Activated naive CD4-positive, alpha-beta T cell treated with anti-CD3 and anti-CD28 coated beads, Interleukin-2, amount 10 ng/mL, durations not matched to agents 7 days and 5 days (primary cell): ENCODE measurements at places on chromosomes 6 and 20.

- DNase-seq, result no peak
Observed at GRCh38 chr6:136317971-136318370, 28.3 kb upstream of the BCLAF1 start.

- DNase-seq, result no peak
Observed at GRCh38 chr6:87807475-87807874, 105.4 kb upstream of the AKIRIN2 start.

GRCh38 chr20:57053793-57054552 is 212.5 kb downstream of the BMP7 start:
- DNase-seq, result no peak

GRCh38 chr6:67935976-67936477 is 699.1 kb upstream of the ADGRB3 start:
- DNase-seq, result no peak

- no peak for DNase-seq
Observed at GRCh38 chr20:10984913-10985312, 311.1 kb upstream of the JAG1 start.

DNA sequence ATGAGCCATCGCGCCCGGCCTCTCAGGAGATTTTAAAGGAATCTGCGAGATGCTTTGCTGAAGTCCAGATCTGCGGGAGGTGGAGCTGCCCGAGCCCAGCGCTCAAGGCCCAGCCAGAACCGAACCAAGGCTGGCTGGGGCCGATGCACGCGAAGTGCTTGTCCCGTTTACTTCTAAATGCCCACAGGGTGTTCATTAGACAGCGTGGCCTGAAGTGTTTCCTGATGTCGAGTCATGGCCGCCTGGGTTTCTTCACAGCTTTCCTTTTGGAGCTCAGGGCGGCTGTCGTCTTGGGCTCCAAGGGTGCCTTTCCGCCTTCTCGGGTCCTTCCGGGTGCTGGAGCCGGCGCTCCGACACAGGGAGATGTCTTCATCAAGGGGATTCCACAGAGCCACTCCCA is 25.1 kb upstream of the CCR6 start:
- DNase-seq, result no peak

DNA sequence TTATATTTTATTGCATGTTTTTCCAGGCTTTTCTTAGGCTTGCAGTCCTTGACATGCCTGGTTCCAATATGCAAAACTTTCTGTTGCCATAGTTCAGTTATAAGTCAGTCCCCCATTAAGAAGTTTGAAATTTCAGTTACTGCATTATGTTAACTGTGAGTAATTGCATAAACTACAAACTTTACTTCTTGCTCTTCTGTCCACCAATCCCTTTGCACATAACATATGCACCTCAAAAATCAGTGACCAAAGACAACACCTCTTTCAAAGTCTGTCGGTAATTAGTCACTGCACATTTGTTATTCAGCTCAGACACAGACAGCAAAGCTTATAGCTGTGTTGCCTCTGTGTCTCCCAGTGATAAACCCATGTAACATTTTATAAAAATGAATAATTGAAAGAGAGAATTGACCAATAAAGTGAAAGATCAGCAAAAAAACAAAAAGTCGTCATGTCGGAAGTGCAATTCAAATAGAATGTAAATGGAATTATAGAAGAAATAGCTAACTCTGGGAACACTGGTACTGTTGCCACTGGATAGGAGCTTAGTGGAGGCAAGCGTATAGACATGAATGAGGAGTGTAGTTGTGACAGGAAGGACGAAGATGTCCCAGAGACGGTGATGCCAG is 50.3 kb upstream of the BTBD3 start:
- DNase-seq, result no peak

- DNase-seq, result no peak
Observed at GRCh38 chr6:113433335-113433991, 423.7 kb upstream of the MARCKS start.

DNA sequence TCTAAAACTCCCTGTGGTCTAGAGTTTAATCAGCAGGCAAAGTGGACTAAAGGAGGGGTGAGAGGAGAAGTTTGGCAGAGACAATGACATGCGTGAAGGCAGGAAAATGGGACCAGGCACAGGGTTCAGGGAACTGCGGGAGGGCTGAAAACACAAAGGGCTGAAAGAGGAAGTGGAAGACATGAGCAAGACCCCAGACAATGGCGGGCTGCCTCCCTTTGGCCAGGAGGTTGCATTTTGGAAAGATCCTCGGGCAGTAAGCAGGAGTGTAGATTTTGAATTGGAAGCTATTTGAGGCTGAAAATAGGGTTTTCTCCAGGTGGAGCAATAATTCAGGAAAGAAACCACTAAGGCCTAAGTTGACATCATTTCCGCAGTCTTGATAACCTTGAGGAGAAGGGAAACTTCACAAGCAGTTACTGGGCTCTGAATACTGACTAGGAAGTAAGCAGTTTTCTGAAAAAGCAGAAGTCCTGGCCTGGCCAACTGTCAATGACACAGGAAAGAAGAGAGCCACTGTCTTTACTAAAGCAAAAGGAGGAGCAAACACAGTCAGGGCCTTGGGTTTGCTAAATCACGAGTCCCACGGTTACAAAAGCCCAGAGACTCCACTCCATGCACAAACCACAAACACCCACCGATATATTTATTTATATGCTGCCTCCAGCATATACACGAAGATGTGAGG is 3.4 kb downstream of the LY86 start:
- peak; percentile 26 for DNase-seq

DNA sequence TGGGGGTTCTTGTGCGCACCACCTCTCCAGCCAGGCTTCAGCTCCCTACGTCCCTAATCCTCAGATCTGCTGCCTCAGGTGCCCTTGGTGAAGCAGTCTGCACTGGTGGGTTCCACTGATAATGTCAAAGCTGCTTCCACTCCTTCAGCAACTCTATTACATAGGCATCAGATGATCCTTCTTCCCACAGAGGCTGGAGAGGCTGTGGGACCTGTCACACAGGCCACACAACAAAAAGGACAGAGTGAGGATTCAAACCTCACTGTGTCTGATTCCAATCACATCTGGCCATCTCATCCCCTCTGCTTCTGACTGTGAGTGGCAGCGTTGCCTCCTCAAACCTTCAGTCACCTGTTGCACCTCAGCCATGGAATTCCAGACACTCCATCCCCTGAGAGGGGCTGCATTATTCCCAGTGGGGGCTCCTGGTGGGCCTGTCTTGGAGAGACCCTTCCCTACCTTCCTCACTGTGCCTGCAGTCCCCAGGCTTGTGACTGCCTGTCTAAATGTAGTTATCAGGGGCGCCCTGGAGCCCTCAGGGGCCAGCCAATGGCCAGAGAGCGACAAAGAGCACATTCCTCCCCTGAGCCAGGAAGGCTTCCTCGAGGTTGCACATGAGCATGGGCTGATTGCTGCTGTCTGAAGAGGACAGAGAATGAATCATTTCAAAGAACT is 211.4 kb upstream of the ECI2 start:
- DNase-seq, result no peak

DNA sequence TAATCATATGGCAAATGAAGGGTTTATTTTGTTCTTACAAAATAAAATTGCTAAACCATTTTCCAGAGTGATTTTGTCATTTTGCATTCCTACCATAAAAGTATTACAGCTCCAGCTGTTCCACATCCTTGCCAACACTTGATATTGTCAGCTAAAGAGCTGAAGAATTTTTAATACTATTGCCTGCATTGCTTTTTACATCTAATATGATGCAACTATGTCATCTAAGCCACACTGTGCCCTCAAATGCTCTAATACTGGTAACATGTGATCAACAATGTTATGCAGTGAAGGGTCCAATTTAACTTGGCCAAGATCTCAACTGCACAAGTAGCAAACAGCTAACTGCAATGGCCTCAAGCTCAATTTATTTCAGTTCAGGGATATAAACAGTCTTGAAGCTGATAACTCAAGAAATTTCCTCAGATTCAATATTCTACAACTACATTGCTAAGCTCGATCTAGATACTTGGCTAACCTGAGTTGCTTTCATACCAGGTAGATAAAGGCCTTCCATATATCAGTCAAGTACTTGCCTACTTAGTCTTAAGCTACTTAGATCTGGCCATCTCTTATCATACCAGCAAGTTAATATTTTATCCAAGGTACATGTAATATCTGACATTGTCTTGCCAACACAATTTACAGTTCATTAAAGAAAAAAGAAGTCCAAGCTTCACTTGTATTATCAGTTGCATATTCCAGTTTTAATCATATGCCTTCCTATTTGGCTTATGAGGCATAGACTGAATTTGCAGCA is 17.0 kb downstream of the AKIRIN2 start:
- no peak for DNase-seq

DNA sequence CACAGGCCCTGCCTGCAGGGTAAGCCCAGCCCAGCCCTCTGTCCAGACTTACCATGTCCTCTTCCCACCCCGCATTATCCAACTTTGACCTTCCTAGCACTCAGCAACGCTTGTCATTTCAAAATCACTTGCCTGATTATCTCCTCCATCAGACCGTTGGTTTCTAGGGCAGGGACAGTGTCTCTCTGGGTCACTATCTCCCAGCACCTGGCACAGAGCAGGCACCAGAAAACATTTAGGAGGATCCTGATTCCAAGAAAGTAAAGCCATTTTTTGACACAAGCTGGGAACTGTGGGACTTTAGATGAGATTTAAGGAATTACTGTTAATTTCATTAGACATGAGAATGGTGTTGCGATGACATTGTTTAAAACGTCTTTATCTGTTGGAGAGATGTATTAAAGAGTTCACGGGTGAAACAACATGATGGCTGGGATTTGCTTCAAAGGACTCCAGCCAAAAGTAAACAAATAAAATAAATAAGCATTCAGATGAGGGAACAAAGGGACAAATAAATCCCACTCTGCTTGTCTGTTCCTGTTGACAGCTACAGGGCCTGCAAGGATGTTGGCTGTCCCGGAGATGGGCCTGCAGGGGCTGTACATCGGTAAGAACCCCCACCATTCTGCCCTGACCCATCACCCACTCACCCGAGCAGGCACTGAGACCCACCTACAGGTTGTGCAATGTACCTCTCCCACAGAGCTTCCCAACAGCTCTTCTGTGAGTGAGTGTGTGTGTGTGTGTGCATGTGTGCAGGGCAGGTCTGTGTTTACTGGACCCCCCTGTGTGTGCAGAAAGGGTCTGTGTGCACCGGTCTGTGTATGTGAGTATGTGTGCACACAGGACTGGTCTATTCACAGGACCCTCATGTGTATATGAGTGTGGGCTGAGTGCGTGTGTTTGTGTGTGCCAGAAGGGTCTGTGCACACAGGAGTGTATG is 5.9 kb downstream of the HSPA12B start:
- no peak for DNase-seq

- no peak for DNase-seq
Observed at GRCh38 chr6:136228814-136229213, 21.3 kb downstream of the MTFR2 start.

GRCh38 chr6:114053791-114054190 is 82.8 kb upstream of the HDAC2 start:
- DNase-seq, result no peak

DNA sequence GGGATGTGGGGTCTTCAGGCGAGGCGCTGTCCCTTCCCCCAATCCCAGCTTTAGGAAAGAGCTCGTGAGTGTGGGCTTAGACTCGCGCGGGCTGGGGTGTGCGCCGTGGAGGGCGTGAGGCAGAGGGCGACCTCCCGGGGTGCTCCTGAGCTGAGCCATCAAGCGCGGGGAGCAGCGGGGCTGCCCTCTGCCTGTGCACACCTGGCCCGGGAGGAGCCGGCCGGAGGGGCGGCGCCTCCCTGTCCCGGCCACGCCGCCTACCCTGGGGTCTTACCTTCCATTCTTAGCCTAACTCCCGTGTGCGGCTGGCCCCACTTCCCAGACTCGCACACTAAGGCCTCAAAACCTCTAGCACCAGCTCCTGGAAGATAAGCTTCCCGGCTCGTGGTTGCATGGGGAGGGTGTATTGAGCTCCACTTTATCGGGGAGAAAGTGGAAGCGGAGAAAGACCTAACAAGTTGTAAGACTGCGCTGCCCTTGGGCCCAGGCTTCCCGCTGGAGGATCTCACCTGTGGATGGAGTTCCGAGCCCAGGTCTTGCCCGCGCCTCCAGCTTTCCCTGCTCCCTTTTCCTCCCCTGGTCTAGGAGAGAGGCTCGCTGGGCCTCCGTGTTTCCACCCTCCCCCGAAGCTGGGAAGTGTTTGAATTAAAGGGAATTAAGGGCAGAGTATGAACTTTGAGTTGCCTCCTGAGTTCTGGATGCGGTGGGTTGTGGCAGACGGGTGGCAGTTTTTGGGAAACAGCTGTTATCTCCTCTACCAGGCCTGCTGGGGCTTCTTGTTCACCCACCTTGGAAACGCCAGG is 1.2 kb downstream of the DNMT3B start:
- peak; percentile 37 for DNase-seq

GRCh38 chr6:111642463-111643158 is 36.9 kb upstream of the TRAF3IP2 start:
- peak; percentile 64 for DNase-seq

DNA sequence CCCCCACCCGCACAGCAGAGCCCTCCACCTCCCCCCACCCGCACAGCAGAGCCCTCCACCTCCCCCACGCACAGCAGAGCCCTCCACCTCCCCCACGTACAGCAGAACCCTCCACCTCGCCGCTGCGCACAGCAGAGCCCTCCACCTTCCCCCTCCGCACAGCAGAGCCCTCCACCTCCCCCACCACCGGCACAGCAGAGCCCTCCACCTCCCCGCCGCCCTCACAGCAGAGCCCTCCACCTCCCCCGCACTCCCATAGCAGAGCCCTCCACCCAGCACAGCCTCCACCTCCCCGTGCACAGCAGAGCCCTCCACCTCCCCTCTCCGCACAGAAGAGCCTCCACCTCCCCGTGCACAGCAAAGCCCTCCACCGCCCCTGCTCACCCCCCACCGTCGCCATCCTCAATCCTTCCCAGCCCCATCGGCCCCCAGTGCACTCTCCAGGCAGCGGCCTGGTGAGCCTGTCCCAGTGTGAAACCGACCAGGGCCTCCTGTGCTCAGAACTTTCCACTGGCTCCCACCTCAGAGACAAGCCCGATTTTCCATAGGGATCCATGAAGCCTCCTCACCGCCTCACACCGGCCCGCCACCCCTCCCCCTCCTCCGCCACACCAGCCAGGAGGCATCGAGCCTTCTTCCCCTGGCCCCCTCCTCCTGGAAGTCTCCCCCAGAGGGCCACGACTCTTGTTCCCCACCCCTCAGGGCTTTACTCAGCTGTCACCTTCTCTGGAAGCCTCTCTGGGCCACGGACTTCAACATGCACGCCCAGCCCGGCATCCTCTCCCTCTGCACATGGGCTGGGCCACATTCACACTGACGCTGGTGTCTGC is 347.1 kb downstream of the ZFAND3 start:
- DNase-seq, result no peak

GRCh38 chr6:147900247-147900830 is 391.8 kb downstream of the SAMD5 start:
- no peak for DNase-seq

DNA sequence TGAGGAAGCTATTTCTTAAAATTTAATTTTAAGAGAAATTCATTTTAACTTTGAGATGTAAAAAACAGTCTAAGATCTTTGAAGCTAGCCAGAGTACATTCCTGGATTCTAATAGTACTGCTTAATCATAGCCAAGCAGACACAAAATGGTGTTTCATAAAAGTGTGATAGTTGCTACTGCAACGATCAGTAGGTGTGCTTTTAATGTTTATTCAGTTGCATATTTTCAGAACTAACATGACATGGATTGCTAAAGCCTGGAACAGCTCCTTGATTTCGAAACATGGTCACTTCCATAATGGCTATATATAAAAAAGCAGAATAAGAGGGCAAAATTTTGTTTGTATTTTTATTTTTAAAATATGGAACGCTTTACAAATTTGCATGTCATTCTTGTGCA is 35.5 kb downstream of the SESN1 start:
- no peak for DNase-seq
